ENCODE measurements at places on chromosomes 6 and 20. TPM values are rescaled to one million over a fixed set of nuclear protein-coding genes. Genes with fewer than 3 reads are reported as not detected.

Gene EYS
- not detected for total RNA-seq

Gene BMP6
- total RNA-seq = 0.73 TPM

Gene TSPYL1
- 142 TPM for total RNA-seq

Gene CD109
- total RNA-seq = 0.83 TPM

Gene SLC16A10
- 0.18 TPM for total RNA-seq

Gene CYP39A1
- total RNA-seq = not detected

Gene ARMH2
- total RNA-seq = 1.2 TPM

Gene PLCB4
- 0.05 TPM for total RNA-seq

Gene KCNG1
- not detected for total RNA-seq

Gene PPP1R14C
- not detected for total RNA-seq

Gene PRDM13
- not detected for total RNA-seq

Gene APOM
- 2.7 TPM for total RNA-seq

Gene CLPSL2
- total RNA-seq = not detected

Gene TINAG
- total RNA-seq = not detected

Gene FOXA2
- total RNA-seq = not detected

Gene CRISP2
- not detected for total RNA-seq

Gene KHDC1L
- total RNA-seq = 2.1 TPM

Gene KCNQ5
- 8.7 TPM for total RNA-seq

Gene KCNK17
- total RNA-seq = 0.24 TPM

Gene HSPA12B
- total RNA-seq = not detected

Gene LTB
- 42.1 TPM for total RNA-seq

Gene UBE3D
- 7.9 TPM for total RNA-seq

Gene LAMP5
- total RNA-seq = not detected

Gene MYLK2
- total RNA-seq = 0.12 TPM

Gene BTN1A1
- not detected for total RNA-seq

Gene DEFB119
- not detected for total RNA-seq

Gene DEFB115
- total RNA-seq = not detected

Gene COL19A1
- 0.07 TPM for total RNA-seq

All from natural killer cell (primary cell).